ENCODE measurements at places on chromosomes 7 and 10.

GRCh38 chr10:78846760-78847159 lies 222.0 kb upstream of the ZMIZ1 start:
- peak; percentile 81 for DNase-seq

DNA sequence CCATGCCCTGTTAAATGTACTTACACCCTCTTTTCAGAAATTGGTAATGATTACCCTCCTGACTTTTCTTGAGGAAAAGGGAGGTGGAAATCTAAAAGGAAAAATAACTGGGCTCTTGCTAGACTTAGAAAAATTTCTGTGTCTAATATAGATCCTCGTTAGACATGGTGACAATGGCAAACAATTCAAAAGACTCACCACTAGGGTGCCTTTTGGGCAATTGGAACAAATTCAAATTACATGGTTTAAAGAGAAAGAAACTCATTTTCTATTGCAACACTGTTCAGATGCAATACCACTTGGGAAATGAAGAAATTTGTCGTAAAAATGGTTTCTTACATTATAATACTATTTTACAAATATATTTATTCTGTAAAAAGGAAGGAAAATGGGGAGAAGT lies 950.1 kb downstream of the GRM8 start:
- no peak for DNase-seq

GRCh38 chr7:57400531-57401155 lies 49.3 kb upstream of the ZNF716 start:
- no peak for DNase-seq

DNA sequence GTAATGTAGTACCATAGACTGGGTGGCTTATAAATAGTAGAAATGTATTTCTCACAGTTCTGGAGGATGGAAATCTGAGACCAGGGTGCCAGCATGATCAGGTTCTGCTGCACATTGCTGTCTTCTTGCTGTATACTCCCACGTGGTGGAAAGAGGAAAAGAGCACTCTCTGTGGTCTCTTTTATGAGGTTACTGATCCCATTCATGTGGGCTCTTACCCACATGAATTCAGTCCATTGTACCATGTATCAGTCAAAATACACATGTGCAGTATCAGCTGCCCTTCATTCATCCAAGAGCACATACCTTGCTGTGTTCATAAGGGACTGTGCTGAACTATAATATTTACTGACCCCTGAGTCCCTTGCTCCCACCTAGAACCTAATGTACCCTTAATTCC lies 17.1 kb downstream of the PNLIPRP2 start:
- no peak for DNase-seq

DNA sequence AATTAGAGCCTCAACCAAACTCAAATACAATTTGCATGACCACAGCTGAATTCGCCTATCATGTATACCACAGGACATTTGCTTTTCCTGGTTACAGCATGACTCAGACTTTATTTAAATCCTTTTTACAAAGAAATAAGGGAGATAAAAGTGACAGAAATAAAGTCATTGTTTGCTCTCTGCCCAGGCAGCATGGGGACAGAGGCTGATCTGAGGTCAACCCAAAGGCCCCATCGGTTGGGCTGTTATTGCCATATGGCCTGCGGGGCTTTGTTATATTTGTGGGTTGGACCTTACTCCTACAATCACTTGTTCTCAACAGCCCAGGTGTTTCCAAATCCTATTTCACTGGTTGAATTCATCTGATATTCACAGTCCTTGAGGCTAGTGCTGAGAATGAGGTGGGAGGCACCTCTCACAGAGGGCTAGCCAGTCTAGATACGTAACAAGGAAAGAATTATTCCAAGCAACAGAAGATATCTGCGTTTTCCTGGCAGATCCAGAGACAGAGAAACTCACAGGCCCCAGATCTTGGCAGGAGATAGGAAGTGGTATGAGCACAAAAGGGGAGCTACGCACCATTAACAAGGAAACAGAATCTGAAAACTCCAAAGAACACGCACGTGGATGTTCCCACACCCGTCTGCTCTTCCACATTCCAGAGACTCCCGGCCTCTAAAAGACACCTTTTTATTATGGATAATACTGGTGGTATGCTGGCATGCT lies 117.3 kb downstream of the HIPK2 start:
- no peak for DNase-seq

DNA sequence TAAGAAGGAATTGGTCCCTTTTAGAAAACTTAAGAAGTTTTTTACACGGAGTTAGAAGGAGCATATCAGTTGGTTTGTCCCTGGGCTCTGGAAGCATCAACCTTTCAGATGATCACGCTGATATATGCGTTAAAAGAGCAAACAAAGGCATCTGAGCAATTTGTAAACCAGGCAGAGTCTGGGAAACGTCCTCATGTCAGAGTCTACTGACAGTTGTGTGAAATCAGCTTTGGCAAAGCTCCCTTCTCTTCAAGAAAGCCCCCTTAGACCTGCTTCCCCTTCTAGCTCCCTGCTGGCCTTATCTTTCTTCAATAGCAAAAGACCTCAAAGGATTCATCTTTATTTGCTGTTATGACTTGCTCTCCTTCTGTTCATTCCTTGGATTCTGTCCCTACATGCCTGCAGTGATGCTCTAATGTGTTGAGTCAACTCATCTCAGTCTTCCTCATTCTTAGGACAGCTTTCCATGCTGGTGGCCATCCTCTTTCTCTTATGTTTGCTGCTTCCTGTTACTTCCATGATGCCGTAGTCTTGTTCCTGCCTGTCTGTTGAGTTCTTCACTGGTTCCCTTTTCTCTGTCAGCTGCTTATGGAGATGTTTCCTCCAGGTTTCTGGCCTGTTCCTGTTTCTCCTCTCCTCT lies 106.5 kb upstream of the BMPER start:
- peak; percentile 55 for DNase-seq

- peak; percentile 94 for DNase-seq
These were observed 114.6 kb upstream of the FZD1 start for GRCh38 chr7:91149341-91150246.

DNA sequence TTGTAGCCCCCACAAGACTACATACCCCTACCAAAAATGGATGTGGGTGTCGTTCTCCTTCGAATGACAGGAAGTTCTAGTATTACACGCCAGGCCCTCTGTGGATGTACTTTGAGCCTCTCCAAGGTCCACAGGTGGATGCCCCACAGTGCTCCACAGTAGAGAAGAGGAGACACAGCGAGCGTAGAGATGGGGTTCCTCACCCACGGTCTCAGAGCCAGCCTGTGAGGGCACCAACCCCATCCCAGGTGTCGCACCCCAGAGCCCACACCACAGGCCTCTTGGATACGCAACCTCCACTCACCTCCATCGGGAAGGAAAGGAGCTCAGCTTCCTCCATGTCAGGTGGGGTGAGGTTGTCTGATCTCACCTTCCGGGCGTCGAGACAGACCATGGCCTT lies 2.3 kb downstream of the CPA5 start:
- DNase-seq = no peak

- no peak for DNase-seq
These were observed 192.5 kb upstream of the PRSS1 start for GRCh38 chr7:142556740-142557139.

GRCh38 chr10:63477927-63478326 lies 12.2 kb upstream of the JMJD1C start:
- DNase-seq = no peak

DNA sequence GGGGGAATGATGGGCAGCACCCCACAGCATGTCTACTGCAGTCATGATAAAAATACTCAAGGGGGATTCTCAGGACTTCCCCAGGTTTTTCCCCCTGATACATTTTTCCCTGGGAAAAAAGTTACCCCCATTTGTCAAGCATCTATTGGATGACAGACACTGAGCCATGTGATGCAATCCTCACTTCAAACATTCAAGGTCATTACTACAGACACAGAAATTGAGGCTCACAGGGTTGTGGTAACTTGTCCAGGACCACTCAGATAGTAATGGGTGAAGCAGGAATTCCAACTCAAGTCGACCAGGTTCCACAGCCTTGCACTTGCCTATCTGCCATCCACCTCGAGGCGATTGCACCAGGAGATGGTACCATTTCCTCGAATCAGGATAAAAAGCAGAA lies 31.7 kb downstream of the PPP1R3C start:
- no peak for DNase-seq

- DNase-seq = no peak
These were observed 162.2 kb downstream of the ELMO1 start for GRCh38 chr7:37286454-37286832.

All from brain (organoid and tissue), 16 donors.